ENCODE measurements at places on chromosomes 7 and 10. TPM values are rescaled to one million over a fixed set of nuclear protein-coding genes. Genes with fewer than 3 reads are reported as not detected.

Gene ACTR3C
- total RNA-seq, result 6.5 TPM

GRCh38 chr10:94213001-94213530 is 149.7 kb downstream of the NOC3L start:
- no peaks in the 10 kb centered on the region for H3K36me3 ChIP-seq
- H3K27me3 ChIP-seq, result no peaks in the 10 kb centered on the region

Gene PLXNA4
- 0.10 TPM for total RNA-seq

Gene ELN
- 0.26 TPM for total RNA-seq

- no peak overlapping the region for H3K4me3 ChIP-seq
- H3K27me3 ChIP-seq, result no peaks in the 10 kb centered on the region
- H3K36me3 ChIP-seq, result no peaks in the 10 kb centered on the region
- no peak for DNase-seq
- no peak overlapping the region for H3K27ac ChIP-seq
These were observed 293.1 kb downstream of the ARHGAP12 start for GRCh38 chr10:31635415-31636065.
